ENCODE measurements at places on chromosomes 4 and X. TPM values are rescaled to one million over a fixed set of nuclear protein-coding genes. Genes with fewer than 3 reads are reported as not detected.

The TAPT1 gene
- total RNA-seq, result 18.9 TPM

GRCh38 chr4:16194214-16194613 is 32.1 kb downstream of the TAPT1 start:
- DNase-seq, result no peak

DNA sequence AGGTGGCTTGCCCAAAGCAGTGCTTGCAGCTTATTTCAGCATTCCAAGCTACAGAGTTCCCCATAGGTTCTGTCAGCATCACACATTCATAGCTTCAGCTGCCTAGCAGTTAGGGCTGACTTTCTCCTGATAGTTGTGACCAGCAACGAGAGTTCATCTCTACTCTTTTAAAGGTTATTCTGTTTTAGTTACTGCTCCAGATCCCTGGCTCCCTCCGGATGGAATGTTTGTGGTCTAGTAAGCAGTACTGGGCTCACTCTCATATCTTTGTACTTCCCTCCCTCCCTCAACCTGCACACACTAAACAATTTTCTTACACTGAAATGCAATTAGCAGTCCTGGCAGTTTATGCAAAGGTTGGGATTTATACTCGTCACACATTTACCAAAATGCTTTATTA is 43.9 kb downstream of the PTTG2 start:
- DNase-seq, result no peak

- no peak for DNase-seq
Observed at GRCh38 chr4:52638717-52639116, 20.4 kb downstream of the USP46 start.
